ENCODE measurements at places on chromosomes 5 and 9.

GRCh38 chr5:61523997-61524396 is 191.9 kb downstream of the ZSWIM6 start:
- no peak for DNase-seq

GRCh38 chr5:178416919-178417318 is 173.3 kb downstream of the COL23A1 start:
- DNase-seq: no peak

- DNase-seq: no peak
Observed at GRCh38 chr9:12666813-12667212, 26.4 kb upstream of the TYRP1 start.

DNA sequence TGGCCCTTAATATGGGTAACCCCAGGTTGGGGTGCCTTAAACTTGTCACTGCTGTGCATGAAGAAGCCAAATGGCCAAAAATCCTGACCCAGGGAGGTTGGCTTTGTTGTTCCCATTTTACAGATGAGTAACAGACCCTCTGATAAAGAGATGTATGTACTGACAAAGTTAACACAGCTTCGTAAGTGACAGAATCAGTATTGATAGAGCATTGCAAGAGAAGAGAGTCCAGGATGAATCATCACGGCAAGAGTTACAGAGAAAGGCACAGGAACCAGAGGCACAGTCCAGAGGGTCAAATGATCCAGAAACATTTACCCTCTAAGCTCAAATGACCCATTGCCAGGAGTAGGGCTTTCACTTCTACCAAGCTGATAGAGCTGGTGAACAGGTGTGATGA is 103.8 kb upstream of the SMC2 start:
- DNase-seq: no peak

- DNase-seq: no peak
Observed at GRCh38 chr5:146107901-146108300, 2.5 kb upstream of the PLAC8L1 start.

GRCh38 chr5:69213513-69214215 is 21.0 kb upstream of the CDK7 start:
- DNase-seq: no peak
